ENCODE measurements at places on chromosomes 16 and 17. TPM values are rescaled to one million over a fixed set of nuclear protein-coding genes. Genes with fewer than 3 reads are reported as not detected.

The NOG gene
- total RNA-seq, result not detected

The CRISPLD2 gene
- 48.6 TPM for total RNA-seq

DNA sequence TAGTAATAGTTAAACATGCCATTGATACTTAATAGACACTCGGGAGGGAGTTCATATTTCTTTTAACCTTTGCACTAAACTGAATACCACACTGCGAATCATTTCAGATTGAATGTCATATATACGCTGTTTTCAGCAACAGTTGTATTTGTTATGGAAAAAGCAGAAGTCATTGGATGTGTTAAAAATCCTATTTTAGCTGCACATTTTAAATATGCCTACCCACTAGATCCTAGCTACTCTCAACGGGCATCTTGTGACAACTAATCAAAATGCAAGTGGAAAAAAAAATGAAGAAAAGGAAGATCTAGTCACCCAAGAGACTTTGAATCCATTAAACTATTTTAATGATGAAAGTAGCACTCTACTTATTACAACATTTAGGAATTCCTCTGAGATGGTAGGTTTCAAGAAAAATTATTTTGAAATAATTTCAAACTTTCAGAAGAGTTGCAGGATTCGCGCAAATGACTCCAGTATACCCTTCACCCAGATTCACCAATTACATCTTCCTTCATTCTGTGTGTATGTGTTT is 51.4 kb upstream of the MNT start:
- DNase-seq, result no peak

The MLKL gene
- 18.8 TPM for total RNA-seq

The TPSAB1 gene
- total RNA-seq, result 0.93 TPM

The ITGB3 gene
- total RNA-seq, result 1.5 TPM

GRCh38 chr17:79969906-79970305 is 65.8 kb downstream of the TBC1D16 start:
- peak; percentile 7 for DNase-seq

DNA sequence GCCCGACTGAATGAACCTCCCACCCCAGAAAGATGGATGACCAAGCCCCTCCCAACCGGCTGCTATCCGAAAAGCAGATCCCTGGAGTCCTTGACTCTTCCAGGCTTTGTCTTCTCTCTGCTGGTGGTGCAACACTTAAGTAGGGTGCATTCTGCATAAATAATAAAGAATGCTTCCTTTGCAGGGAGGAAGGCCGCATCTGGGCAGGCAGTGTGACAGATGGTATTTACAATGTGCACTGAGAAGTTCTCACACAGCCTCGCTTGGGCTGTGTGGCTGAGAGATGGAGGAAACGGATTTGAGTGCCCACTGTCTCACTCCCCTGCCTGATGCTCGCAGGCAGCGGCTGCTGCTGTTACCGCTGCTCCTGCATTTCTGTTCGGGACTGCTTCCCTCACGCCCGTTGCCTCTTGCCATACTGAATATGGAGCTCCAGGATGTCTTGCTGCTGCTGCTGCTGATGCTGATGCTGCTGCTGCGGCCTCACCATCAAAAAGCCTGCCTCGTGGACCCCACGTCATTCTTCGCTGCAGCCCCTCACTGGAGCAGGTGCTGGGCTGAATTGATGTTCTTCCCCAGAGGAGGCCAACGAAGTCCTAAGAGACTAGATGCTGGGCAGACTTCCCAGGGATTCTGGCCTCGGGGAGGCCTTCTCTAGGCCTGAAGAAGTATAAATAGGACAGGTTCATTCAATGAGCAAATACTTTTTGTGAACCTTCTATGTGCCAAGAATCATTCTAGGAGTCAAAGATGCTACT is 7.1 kb upstream of the RHBDL3 start:
- no peak for DNase-seq

GRCh38 chr17:7982173-7982572 is 20.2 kb upstream of the GUCY2D start:
- DNase-seq, result peak; percentile 31

DNA sequence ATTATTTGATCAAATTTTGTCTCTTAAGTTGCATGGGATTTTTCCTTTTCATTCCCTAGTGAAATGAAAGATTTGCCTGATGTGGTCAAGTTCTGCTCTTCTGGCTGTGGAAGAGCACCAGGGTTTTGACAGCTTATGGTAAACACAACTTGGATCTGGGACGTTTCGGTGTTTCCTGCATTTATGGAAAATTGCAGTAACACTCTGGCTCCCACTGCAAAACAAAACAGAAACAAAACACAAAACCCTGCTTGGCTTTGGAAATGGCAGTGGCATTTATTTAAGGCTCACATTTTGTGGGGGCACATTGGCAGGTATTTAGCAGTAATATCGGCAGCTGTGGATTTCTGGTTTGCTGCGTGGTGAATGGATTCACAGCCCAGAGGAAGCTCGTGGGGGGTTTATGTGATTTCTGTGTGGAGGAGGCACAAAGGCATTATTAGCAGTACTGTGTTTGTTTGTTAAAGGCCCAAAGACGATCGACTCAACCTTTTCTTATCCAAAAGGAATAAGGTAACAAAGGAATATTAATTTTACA is 377.8 kb downstream of the SNX29 start:
- DNase-seq, result no peak

The PRAC1 gene
- not detected for total RNA-seq

GRCh38 chr17:491086-492021 is 138.7 kb upstream of the RPH3AL start:
- peak; percentile 72 for DNase-seq

The TVP23A gene
- 9.8 TPM for total RNA-seq

GRCh38 chr16:57786632-57787518 is 15.4 kb downstream of the KIFC3 start:
- peak; percentile 84 for DNase-seq

The OR4D1 gene
- total RNA-seq, result not detected

GRCh38 chr17:51270636-51271035 is 10.3 kb downstream of the UTP18 start:
- no peak for DNase-seq

The FOXN1 gene
- not detected for total RNA-seq

The CES3 gene
- total RNA-seq, result 1.7 TPM

The PRM2 gene
- total RNA-seq, result not detected

- no peak for DNase-seq
Observed at GRCh38 chr17:18974407-18975149, 22.6 kb downstream of the SLC5A10 start.

- no peak for DNase-seq
Observed at GRCh38 chr16:88588754-88589153, 18.6 kb downstream of the ZC3H18 start.

GRCh38 chr17:58447039-58447975 is 30.0 kb upstream of the RNF43 start:
- DNase-seq, result peak; percentile 86

DNA sequence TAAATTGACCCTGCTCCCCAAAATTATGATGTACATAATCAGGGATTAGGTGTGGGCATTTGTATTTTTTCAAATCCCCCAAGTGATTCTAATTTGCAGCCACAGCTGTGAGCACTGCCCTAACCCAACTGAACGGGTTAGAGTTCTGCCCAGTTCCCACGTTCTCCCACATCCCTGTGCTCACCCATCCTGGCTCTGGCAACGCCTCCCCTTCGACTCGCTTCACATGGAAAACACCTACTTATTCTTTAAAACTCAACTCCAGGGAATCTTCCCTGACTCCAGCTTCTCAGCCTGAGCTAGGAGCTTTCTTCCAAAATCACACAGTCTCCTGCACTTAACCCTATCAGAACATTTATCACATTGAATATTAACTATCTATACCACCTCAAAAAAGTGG is 17.6 kb upstream of the C16orf82 start:
- DNase-seq, result no peak

DNA sequence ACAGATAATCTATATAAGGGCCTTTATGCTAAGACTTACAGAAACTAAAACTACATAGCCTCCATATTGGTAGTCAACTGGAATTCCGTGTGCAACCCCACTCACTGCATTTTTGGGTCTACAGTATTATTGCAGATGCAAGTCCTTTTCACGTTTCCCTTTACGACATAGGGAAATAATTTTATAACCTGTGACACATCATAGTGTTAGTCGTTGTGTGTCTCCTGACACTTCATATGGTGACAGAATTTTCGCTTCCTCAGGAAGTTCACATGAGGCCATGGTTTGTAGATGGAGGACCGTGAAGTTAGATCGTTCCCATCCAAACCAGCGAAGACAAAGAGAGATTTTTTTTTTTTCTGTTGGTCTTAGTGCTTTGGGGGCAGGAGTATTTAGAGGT is 15.7 kb upstream of the MRC2 start:
- no peak for DNase-seq

The ARSG gene
- 7.3 TPM for total RNA-seq

- DNase-seq, result no peak
Observed at GRCh38 chr17:15108992-15109391, 156.1 kb downstream of the PMP22 start.

The ODAD4 gene
- 0.41 TPM for total RNA-seq

DNA sequence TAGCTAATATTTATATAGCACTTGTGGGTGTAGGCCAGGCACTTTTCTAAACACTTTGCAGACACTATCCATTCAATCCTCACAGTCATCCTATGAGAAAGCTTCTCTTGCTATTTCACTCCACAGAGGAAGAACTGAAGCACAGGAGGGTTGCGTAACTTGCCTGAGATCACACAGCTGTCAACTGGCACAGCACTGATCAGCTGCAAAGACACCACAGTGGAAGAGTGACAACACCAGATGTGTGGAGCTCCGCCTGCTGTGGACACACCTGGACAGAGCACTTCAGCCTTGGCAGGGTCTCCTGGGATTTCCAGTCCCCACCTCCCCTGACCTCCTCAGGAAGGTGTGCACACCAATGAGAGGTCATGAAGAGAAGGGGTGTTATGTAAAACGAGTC is 13.3 kb upstream of the CNEP1R1 start:
- DNase-seq, result peak; percentile 18

- DNase-seq, result no peak
Observed at GRCh38 chr17:22704674-22705073, 1012.4 kb downstream of the KCNJ18 start.

GRCh38 chr16:68037841-68038597 is 14.9 kb downstream of the DUS2 start:
- no peak for DNase-seq

DNA sequence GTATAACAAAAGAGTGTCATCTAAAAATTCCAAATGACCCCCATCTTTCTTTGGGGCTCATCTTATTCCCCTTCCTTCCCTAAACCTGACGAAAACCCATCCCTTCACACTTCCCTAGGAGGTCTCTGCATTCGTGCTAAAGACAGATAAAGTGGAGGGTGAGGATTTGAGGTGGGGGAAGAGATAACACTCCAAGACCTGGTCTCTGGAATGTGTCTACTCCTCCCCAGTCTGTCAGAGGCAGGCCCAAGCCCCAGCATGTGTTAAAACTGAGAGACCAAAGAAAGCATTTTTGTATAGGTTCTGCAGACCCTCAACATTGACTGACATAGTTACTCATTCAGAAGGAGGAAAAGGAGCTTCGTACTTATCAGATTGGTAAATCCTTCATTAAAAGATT is 11.0 kb upstream of the LHX1 start:
- DNase-seq, result no peak

The RAB26 gene
- 1.2 TPM for total RNA-seq

DNA sequence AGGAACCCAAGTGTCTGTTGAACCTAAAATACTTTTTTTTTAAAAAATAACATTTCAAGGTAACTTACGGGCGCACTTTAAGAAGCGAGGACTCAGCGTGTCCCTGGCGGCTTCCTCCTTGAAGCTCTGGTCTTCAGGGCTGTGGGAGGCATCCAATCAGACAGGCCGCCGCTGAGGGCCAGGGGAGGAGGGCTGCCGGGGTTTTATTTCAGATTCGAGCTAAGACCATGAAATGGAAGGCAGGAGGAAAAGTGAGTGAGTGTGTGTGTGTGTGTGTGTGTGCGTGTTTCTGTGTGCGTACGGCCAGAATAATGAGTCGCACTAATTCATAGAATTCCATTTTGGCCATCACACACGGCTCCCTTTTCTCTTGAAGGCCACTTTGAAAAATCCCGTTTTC is 41.1 kb downstream of the C16orf78 start:
- no peak for DNase-seq

- no peak for DNase-seq
Observed at GRCh38 chr16:24988129-24988518, 27.0 kb downstream of the ARHGAP17 start.

The PNMT gene
- total RNA-seq, result 1.2 TPM

The C16orf54 gene
- 0.11 TPM for total RNA-seq

The SRL gene
- 1.8 TPM for total RNA-seq

DNA sequence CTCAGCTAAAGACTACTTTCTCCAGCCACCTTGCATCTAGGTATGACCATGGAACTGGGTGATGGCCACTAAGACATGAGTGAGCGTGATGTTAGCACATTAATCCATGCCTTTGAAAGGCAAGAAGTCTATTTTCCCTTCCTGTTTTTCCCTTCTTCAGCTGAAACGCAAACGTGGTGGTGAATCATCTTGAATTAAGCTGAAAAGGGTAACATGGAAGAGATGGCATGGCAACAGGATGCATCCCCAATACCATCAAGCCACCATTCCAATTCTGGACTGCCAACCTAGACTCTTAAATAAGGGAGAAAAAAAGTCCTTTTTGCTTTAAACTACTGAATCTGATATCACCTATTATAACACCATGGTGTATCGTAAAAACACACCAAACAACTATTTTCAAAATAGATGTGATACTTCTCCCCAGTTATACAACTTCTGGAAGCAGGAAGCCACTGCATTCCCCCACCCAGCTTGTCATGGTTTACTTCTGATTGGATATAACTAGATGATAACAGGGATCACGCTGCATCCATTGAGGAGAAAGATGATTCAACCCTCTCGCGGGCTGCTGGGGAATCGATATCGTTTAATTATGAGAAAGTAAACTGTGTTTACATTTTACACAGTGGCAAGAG is 368.6 kb downstream of the CDH13 start:
- no peak for DNase-seq

The WNT9B gene
- 2.0 TPM for total RNA-seq

DNA sequence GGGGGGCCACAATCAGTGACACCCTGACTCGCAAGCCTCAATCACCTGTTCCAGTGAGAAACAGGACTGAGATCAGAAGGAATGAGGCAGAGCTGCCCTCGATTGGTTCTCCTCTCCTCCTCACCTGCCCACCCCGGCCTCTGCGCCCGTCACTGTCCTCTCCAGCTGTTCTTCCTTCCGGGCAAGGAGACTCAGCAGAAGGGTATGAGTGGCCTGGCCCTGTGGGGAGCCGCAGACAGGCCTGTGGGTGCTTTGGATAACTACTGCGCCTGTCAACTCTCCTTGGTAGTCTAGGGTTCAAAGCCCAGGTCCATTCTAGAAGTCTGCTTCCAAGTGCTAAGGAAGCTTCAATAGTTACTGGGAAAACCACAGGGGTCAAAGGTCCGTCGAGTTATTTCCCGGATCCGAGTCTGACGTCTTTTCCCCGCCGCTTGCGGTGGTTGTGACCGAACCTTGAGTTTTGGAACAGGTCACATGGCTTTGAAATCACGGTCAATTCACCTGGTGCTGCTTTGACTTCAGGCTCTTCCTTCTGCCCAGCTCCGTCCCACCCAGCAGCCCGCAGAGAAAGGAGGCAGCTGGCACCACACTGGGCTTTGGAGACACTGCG is 8.3 kb downstream of the CARD14 start:
- DNase-seq, result no peak

DNA sequence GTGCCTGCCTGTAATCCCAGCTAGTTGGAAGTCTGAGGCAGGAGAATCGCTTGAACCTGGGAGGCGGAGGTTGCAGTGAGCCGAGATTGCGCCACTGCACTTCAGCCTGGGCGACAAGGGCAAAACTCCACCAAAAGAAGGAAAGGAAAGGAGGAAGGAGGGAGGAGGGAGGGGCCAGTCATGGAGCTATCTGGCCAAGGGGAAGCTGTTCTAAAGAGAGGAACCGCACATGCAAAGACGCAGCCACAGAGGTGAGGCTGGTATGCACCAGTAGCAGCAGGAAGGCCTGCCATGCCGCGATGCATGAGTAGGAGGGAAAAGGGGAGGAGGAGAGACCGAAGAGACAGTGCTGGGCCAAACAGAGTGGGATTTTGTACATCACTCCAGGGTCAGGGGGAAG is 35.9 kb downstream of the HSBP1 start:
- DNase-seq, result no peak

Data from adrenal gland (tissue), 19 donors.